ENCODE measurements at places on chromosomes 1 and 21.
A peak's percentile ranks its signal among the peaks of the same experiment; 100 is the strongest.

- DNase-seq = no peak
Observed at GRCh38 chr1:38121231-38121680, 74.7 kb upstream of the POU3F1 start.

DNA sequence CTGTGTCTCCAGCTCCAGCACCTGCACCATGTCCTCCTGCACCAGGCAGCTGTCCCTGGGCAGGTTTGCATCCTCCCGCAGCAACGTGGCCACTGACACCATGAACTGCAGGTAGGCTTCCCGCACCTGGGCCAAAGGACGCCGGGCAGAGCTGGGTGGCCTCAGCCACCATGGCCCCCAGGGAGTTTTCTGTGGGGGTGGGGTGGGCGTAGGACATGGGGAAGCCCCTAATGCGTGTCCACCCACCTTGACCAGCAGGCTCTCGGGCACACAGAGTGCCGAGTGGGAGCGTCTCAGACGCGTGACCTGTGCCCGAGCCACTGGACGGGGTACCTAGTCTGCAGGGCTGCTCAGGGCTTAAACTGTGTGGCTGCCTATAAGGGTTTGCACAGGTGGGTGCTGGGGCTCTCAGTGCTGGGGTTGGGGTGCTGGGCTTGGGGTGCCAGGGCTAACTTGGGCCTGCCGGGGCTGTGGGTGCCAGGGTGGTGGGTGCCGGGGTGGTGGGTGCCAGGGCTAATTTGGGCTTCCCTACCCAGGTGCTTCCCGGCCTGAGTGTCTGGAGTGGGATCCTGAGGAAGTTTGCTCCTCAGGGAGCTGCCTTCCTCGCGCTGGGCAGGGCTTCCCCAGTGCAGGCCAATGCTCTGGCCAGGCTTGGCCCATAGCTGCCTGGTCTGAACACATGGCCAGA lies 17.7 kb downstream of the PRXL2B start:
- DNase-seq = no peak

DNA sequence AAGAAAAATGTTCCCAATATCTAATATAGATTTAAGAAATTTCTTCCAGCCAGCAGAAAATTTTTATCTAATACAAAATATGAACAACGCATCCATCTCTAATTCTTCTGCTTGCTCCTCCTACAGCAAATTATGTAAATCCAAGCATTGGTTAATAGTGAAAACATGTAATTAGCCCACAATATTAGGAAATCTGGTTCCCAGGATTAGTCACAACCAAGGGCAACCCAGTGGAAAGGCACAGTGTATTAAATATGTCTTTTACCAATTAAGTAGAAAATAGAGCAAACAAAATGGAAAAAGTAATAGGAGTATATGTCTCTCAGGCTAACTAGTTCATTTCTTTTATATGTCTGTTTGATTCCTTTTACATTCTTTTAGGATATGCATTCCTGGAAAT lies 59.4 kb upstream of the IFI44L start:
- no peak for DNase-seq

- DNase-seq = no peak
Observed at GRCh38 chr1:98389809-98390208, 271.7 kb upstream of the SNX7 start.

- DNase-seq = peak; percentile 55
Observed at GRCh38 chr1:228272831-228273571, 65.2 kb downstream of the OBSCN start.

DNA sequence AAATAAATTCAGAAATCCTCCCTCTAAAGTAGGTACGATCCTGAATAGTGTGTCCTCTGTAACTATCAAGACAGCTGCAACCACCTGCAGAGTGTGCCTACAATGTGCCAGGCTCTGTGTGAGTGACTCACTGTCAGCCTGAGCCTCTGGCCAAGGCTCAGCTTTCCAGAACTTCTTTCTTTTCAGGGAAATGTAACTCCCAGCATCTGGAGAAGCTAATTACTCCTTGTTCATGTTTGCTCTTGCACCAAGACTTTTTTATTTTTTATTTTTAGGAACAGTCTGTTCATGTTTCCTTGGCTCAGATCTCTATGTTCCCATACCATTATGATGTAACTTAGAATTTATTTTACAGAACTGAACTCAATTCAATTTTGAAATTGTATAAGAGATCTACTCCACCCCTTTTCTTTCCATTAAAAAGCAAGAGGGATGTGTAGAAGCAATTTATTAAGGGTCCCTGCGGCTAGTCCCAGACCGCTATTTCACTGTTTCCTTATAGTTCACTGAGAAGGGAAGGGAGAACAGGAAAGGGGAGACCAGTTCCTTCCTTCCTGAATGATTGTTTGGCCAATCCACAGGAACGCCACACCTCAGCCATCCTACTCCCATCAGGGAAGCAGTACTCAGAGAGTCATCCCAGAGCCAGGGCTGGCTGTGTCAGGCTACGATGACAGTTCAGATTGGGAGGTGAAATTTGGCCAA lies 112.4 kb upstream of the ZNF648 start:
- DNase-seq = no peak

- DNase-seq = no peak
Observed at GRCh38 chr1:62732331-62732730, 44.1 kb upstream of the DOCK7 start.

GRCh38 chr1:211258756-211259637 lies at the start of gene RCOR3:
Gene RCOR3 (plus strand): TSS chr1:211259366. CDS start chr1:211259561, 195 bp downstream.
- DNase-seq = peak; percentile 94

DNA sequence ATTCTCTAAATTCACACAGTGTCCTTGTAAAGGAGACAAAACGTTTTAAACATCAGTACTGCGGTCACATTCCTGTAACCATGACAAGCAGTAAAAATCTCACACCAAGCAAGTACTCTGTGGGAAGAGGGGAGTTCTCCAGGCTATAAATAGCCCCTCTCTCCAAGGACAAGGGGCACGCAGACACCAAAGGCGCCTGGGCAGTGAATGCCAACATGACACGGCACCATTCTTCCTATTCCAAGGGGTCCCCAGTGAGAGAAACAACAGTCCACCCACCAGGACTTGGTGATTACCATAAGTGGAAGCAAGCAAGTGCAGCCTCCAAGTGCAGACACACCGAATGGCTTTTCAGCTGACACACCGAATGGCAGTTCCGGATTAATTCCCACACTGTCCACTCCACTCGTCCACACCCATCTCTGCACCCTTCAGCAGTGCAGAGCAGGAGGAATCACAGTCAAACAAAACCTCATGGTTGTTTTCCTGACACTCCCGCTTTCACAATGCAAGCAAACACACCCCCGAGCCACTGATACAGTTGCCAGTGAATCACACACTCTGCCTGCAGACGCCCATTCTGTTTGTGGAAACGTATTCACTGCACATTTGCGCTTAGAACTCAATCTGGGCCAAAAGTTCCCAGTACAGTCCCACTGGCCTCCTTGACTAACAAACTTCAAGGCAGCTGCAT lies 1.8 kb downstream of the PTTG1IP start:
- DNase-seq = no peak

DNA sequence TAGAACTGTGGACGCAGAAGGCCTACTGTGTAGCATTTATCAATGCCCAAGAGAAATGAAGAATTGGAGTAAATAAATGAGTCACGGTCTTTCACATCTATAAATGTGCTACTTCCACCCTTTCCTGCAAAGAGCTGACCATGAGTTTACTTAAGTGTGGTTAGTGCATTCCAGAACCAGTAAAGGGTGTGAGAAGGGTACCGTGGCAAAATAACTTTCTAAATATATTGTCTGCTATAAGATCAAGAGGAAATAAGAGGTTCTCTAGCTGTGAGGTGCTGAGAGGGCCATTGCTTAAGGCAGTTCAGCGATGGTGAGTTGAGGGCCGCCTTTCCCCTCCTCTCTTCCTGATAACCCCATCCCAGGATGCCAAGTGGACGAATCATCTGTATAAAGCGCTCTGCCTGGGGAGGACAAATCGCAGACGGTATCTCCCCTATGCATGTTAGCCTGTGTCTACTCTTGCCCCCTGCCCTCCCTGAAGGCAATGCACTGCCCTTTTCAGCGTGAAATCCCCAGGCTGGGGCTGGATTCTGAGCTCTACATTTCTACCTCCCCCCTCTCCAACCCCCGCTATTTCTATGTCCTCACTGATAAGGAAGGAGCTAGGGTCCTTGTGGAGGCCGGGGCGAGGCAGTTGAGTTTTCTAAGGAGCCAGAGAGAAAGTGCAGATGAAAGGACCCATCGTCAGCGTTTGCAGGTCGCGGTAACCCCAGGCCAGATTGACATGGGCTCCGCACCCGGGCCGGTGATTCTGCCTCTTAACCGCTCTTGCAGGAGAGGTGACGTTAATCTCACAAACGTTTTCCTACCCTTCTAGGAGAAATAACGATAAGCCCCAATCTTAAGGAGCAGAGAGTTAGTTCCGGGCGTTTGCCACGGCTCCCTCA lies 1.5 kb upstream of the NCAM2 start:
- no peak for DNase-seq

DNA sequence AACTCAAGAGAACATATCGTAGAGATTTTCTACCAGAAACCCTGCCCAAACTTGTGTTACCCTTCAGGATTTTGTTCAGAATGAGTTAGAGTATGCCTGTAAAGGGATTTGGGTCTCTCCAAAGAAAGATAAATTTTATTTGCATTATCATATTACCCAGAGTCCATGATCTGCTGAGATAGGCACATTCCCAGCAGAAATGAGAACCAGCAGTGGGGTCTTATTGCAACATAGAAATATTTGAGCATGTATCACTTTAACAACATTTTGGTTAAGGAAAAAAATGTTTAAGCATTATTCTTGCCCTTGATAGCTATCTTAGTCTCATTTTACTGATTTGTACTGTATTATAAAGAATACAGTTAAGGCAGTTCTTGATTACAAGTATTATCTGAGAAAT lies 10.6 kb downstream of the VCAM1 start:
- DNase-seq = no peak

DNA sequence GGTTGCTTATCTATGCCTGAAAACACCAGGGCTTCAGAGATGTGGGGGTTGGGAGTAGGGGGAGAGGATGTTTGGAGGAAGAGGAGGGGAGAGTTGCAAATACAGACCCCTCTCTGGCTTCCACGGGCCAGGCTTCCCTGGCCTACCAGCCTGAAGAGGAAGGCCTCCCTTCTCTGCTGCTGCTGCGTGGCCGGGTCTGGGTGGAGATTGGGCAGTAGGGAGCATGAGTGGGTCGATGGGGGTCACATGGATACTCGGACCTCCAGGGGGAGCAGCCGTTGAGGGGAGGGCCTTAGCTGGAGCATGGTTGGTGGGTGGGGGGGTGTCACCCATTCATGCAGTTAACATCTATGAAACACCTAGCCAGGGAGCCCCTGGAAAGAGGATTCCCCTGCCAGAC lies 1.5 kb downstream of the RORC start:
- DNase-seq = no peak

DNA sequence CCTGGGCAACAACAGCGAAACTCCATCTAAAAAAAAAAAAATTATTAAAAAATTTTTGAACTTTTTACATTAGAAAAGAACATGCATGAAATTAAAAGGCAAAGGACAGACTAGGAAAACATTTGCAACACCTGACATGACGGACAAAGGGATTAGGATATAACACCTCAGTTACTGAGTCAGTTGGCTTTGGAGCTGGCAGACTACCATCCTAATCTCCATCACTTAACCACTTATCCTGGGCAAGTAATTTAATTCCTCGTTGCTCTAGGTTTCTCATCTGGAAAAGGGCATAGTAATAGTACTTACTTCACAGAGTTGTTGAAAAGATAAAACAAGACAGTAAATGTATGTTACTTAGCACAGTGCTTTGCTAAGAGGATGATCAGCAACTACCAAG lies 11.9 kb downstream of the HECTD3 start:
- no peak for DNase-seq

- no peak for DNase-seq
Observed at GRCh38 chr1:2311184-2312032, 79.9 kb downstream of the MORN1 start.

GRCh38 chr1:150001415-150001814 lies 9.1 kb downstream of the OTUD7B start:
- no peak for DNase-seq

GRCh38 chr1:51752073-51752948 lies 126.2 kb downstream of the NRDC start:
- DNase-seq = no peak

- no peak for DNase-seq
Observed at GRCh38 chr1:172252321-172252720, 168.2 kb upstream of the C1orf105 start.

GRCh38 chr1:180370188-180370587 lies 132.2 kb downstream of the ACBD6 start:
- no peak for DNase-seq

GRCh38 chr1:246165826-246166709 lies 341.0 kb downstream of the SMYD3 start:
- DNase-seq = no peak

DNA sequence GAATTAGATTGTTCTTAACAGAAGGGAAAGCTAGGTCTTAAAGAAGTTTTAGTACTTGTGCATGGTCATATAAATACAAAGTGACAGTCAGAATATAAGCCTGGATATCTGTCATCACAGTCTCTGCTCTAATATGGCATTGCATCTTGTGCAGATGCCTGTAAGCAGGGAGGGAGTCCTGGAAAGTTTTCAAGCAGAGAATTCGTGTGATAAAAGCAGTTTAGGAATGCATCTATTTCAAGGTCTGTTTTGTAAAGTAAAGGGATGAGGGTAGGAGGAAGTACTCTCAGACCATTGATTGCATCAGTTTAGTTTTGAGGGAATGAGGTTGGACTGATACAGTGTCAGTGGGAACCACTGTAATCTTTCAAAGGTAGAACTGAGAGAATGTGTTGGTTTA lies 30.6 kb downstream of the IARS2 start:
- DNase-seq = no peak

DNA sequence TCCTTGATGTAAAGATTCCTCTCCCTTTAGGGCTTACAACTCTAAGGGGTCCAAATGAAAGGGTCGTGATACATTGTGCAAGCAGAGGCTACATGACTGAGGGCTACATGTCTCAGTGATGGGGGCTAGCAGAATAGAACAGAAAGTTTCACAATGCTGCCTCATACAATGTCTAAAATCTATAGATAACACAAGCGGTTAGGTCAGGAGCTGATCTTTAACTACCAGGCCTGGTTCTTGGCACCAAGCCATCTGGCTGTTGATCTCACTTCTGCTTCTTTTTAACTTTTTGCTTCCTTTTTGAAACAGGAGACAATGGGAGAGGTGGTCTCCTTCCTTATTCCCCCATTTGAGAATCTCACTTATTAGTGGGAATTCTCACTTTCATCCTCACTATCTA lies 710.2 kb downstream of the AMY1C start:
- DNase-seq = no peak

DNA sequence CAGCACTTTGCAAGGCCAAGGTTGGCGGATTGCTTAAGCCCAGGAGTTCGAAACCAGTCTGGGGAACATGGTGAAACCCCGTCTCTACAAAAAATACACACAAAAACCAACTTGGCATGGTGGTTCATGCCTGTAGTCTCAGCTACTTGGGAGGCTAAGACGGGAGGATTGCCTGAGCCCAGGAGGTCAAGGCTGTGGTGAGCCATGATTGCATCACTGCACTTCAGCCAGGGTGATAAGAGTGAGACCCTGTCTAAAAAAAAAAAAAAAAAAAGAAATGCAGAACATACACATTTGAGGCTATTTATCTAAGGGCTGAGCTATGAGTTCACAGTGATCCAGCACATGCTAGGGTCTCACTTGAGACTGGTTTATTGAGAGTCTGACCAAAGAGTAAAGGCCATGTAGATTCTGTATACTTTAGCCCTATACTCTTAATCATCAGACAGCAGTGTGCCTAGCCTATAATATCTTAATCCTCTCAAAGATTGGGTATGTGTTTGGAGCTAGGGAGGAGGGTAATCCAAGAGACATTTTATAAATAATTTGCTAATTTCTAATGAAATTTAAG lies 23.9 kb downstream of the RNF2 start:
- DNase-seq = no peak

GRCh38 chr1:9413877-9414213 lies 121.2 kb downstream of the SPSB1 start:
- DNase-seq = no peak
